ENCODE measurements at places on chromosomes 4 and X. TPM values are rescaled to one million over a fixed set of nuclear protein-coding genes. Genes with fewer than 3 reads are reported as not detected.

DNA sequence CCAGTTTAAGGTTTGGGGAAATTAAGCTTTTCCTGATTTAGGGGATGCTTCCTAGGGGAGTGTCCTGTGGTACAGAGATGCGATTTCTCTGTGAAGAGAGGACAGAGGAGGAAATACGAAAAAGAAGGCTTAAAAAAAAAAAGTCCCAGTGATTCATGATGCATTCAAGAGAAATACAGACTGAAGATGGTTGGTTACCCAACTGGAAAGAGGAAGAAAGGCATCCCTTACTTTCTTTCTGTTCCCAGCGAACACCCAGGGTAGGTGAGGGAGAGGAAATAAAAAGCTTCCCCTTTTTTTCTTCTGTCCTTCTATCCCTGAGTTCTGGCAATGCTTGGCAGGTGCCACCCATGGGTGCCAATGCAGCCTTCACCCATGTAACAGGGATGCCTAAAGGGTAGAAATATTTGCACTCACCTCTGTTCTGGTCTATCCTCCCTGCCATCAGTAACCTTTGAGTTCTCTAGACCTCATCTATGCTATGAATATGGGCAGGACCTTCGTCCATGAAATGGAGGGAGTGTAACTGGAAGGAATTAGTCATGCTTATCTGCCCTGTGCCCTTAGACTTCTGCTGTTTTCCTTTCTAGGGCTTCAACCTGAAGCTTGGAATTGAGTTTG is 230.1 kb upstream of the GALNTL6 start:
- DNase-seq: no peak

Gene ADH7
- total RNA-seq: 2.4 TPM

DNA sequence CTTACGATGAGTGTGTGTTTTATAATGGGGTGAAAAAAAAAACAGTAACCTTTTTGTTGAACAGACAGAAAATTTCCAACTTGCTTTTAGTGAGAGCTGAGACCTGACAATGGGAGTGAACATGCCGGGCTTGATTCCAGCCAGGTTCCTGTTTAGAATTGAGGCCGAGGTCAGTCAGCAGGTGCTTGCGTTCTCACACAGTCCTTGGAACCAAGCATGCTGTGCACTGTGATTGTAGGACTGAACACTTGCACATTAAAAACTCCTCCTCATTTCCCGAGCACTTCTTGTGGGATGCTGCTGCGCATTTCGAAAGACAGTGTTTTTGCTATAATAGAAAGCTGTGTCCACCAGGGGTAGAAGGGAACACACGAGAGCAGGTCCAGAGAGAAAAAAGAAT is 51.8 kb downstream of the TMEM131L start:
- no peak for DNase-seq

DNA sequence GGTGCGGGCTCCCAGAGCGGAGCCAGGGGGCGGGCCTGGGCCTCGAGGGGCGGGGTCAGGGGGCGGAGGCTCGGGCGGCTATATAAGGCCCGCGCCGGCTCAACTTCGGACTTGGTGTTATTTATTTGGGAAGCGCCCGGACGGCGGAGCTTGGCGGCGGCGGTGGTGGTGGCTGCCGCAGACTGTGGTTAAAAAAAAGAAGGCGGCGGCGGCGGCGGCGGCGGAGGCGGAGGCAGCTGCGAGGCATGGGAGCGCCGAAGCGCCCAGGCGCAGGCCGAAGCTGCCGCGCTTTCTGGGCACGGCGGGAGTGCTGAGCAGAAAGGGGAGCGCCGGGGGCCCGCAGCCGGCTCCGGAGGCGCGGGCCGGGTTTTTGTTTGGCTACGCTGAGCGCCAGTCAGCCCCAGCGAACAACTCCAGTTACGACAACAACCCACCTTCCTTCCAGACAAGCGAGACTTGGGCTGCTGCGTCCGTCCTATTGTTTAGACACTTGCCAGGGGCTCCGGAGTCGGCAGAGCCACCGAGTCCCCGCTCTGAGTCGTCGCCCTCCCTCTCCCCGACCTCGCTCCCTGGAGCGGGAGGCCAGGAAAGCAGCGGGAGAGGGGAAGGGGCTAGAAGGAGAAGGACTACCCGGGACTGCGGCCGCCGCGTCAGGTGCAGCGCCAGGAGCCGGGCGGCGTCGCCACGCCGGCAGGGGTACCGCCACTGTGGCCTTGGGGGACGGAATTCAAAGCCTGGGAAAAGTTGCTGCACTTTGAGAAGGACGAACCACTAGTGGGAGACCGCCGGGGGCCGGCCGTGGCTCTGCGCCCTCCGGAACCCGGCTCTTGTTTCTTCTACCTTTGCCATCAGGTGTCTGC is at the start of gene SLIT2:
Gene SLIT2 (plus strand): TSS at position 110 of the 860 bp plus-strand sequence. CDS start 1,911 bp downstream, outside the sequence.
- peak; percentile 86 for DNase-seq

Measured in umbilical cord (tissue), 2 donors.